Neural crest cell (in vitro differentiated cells): ENCODE measurements at places on chromosomes 7 and 10. TPM values are rescaled to one million over a fixed set of nuclear protein-coding genes. Genes with fewer than 3 reads are reported as not detected.

DNA sequence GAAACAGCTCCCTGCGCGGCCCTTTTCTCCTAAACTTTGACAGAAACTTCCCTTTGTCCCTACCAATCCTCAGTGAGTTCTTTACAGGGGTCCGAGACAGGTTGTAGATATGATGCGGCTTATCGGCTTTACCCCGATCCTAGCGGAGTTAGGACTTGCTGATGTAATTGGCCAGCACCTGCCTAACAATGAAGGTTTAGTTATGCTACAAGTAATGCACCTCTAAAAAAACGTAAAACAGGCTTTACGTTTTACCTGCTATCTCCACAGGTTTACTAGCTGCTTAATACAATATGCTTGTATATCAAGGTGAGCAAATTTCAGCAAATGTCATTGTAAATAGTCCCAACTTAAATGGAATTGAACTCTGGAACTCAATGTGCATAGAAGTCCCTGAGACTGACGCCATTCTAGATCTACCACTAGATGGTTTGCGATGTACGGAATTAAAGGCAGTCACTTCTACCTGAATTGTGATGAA, 697 bp upstream of the SNX13 start:
- no peak for DNase-seq

The MBLAC1 gene
- 2.1 and 2.4 TPM in 2 replicates for total RNA-seq

GRCh38 chr7:50207251-50207564, 97.3 kb upstream of the IKZF1 start:
- no peak for DNase-seq

The SMO gene
- total RNA-seq, result 104 and 119 TPM in 2 replicates

- DNase-seq, result no peak
These were observed 129.4 kb upstream of the SAMD8 start for GRCh38 chr10:74981831-74982633.

GRCh38 chr10:7458556-7458955, 47.7 kb upstream of the SFMBT2 start:
- DNase-seq, result no peak

DNA sequence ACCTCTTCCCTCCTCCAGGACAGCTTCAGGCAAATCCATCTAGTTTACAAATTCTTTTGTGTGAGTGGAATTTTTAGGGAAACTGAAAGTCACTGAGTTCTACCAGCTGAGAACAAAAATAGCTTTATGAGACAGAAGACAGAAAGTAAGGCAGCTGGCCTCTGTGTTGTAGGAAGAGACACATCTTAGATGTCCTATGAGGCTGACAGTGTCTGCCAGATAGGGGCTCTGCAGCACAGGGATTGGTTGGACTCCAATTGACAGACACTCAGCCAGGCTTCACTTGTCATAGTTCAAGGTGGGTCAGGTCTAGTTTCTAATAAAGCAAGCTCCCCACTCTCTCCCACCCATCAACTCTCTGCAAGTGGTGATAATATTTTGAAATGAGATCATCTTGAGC, 574.9 kb downstream of the CCSER2 start:
- DNase-seq, result no peak

- no peak for DNase-seq
These were observed 692.7 kb downstream of the MAGI2 start for GRCh38 chr7:78760620-78761355.

DNA sequence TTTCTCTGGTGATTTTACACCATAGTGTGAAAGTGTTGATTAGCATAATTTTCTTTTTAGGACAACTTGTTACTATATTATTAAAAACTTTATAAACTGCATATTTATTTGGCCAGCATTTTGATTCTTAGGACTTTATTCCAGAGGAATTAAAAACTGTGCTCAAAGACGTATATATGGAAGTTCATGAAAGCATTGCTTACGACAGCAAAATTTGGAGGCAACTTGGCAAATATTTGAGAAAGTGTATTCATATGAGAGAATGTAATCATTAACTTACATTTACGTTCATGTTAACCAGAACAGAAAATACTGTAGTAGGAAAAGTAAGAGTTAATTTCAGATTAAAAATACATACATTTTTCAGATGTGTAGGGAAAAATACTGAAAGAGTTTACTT, 203.1 kb downstream of the JCAD start:
- DNase-seq, result no peak

- DNase-seq, result no peak
These were observed 100.2 kb downstream of the ACTR3B start for GRCh38 chr7:152859781-152860191.

DNA sequence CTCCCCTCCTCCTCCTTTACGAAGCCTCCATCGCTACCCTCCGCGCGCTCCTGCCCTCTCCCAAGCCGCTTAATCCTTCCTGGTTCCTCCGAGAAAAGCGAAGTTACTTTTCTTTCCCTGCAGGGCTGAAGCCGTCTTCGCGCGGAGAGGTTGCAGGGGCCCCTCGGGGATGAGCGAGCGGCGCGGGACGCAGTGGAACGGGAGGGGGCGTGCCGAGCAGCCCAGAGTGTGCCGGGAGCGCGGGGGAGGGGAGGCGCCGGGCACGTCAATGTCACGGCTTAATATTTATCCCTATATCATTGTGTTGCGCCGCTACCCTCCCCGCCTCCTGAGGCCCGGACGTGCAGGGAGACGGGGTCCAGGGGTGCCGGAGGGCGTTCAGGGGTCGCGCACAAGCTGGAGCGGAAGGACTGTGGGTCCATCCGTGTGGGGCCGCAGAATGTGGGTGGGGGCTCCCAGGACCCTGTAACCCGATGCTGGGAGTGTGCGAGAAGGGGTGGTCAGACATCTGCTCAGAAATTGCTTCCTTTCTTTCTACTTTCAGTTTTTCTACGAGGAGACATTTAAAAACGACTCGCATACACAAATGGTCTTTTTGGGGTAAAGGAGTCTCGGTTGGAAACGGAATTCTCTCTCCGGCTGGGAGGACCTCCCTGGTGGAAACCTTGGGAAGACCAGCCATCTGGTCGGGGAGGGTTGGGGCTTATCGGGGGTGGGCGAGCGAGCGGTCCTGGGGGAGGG, 2.4 kb downstream of the CDK6 start:
- peak; percentile 69 for DNase-seq
